ENCODE measurements at places on chromosomes 11 and 22. TPM values are rescaled to one million over a fixed set of nuclear protein-coding genes. Genes with fewer than 3 reads are reported as not detected.

- H3K4me3 ChIP-seq: no peak overlapping the region
- no peaks in the 10 kb centered on the region for H3K4me1 ChIP-seq
- no peak overlapping the region for H3K27ac ChIP-seq
- H3K36me3 ChIP-seq: no peaks in the 10 kb centered on the region
- H3K27me3 ChIP-seq: no peaks in the 10 kb centered on the region
- DNase-seq: no peak
These were observed 80.7 kb downstream of the JRKL start for GRCh38 chr11:96470521-96470920.

- DNase-seq: no peak
- H3K27ac ChIP-seq: no peak overlapping the region
- peaks cover 83% of the 10 kb centered on the region for H3K36me3 ChIP-seq
- H3K4me3 ChIP-seq: no peak overlapping the region
These were observed 38.6 kb downstream of the ARHGAP1 start for GRCh38 chr11:46661836-46662235.

DNA sequence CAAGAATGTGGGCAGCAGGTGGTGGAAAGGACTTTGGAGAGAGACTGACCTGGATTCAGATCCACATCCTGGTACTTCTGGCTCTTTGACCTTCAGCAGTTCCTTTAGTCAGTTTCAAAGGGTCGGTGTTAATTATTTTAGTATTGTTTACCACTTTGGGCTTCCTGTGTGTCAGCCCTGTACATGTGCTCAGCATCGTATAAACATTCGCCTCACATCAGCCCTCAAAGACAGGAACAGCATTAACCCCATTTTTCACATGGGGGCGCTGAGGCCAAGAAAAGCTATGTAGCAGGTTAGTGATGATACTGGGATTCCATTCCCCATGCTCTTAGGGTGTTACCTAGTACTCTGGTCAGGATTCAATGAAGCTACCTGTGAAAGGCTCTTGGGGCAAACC lies 72.1 kb upstream of the YWHAH start:
- no peak overlapping the region for H3K4me3 ChIP-seq
- H3K4me1 ChIP-seq: no peaks in the 10 kb centered on the region
- DNase-seq: no peak

- H3K36me3 ChIP-seq: no peaks in the 10 kb centered on the region
- no peaks in the 10 kb centered on the region for H3K4me1 ChIP-seq
- no peak for DNase-seq
- no peak overlapping the region for H3K27ac ChIP-seq
- H3K27me3 ChIP-seq: no peaks in the 10 kb centered on the region
These were observed 1516.9 kb downstream of the BRD1 start for GRCh38 chr22:48310740-48311139.

- H3K27me3 ChIP-seq: no peaks in the 10 kb centered on the region
- no peaks in the 10 kb centered on the region for H3K36me3 ChIP-seq
- H3K27ac ChIP-seq: peak within 1 kb of the TSS; percentile 79
These were observed at the start of gene LRRC32 for GRCh38 chr11:76670485-76671236. TSS of gene LRRC32 (minus strand) at chr11:76670747. CDS start at chr11:76665954, 4,793 bp downstream.

DNA sequence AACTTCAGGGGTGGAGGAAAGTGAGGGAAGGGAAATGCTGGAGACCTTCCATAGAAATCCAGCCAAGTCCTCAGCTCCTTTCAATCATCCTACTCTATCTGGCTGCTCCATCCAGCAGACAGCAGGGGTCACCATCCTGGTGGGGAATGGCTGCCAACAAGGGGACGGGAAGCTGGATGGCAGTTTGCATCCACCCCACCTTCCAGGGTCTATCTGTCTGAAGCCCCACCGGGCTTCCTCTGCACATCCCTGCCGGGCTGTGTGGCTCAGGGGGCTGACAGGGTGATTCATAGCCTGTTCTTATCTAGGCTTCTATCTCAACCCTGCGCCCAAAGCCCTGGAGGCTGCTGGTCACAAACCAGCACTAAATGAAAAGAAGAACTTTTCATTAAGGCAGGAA lies 1.1 kb downstream of the SYTL2 start:
- H3K4me3 ChIP-seq: peak overlapping the region; percentile 73
- no peak overlapping the region for H3K27ac ChIP-seq
- H3K4me1 ChIP-seq: peaks cover 21% of the 10 kb centered on the region
- H3K36me3 ChIP-seq: no peaks in the 10 kb centered on the region

DNA sequence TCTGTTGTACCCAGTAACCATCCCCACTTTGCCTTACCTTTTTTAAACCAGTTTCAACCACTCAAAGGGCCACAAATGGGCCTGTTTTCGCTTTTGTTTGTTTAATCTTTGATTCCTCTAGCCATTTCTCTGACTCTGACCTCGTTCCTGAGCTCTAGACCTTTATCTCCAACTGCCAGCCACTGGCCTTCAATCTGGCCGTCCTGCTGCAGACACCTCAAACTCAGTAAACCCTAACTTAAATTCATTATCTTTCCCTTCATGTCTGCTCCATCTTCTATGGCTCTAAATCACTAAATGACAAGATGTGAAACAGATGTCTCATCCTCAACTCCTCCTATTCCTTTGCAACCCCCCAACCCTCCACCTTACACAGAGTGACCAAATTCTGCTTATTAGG lies 1.3 kb upstream of the GDPD4 start:
- peaks cover 2% of the 10 kb centered on the region for H3K27me3 ChIP-seq
- no peak overlapping the region for H3K27ac ChIP-seq
- no peak overlapping the region for H3K4me3 ChIP-seq
- DNase-seq: no peak
- no peaks in the 10 kb centered on the region for H3K36me3 ChIP-seq

DNA sequence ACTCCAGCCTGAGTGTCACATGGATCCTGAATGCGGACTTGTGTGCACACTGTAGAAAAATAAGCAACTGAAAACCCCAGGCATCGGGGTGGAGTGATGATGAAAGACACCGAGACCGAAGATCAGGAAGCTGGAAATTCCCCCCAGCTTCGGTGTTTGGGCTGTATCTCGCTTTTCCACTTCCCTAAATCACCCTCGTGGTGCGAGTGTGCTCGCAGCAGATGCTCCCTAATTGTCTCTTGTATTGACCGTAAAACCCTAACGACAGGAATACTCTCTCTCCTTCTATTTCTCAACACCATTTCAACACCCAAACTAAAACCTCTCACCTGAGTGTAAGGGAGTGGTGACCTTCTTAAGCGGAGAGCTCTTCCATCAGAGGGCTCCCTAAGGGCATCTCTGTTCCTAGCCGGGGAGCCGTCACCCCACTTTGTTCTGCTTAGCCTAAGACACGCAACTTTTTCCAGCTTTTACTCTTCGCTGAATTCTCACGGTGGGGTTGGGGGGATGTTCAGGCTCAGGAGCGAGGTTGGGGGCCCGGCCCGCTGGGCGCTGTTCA lies 635 bp upstream of the GRK3 start:
- peak overlapping the region; percentile 75 for H3K4me3 ChIP-seq
- peak overlapping the region; percentile 50 for H3K27ac ChIP-seq
- no peaks in the 10 kb centered on the region for H3K27me3 ChIP-seq
- DNase-seq: peak; percentile 50
- no peaks in the 10 kb centered on the region for H3K36me3 ChIP-seq

GRCh38 chr11:8732748-8733241 lies 50.2 kb downstream of the RPL27A start:
- H3K4me3 ChIP-seq: no peak overlapping the region
- DNase-seq: no peak
- H3K4me1 ChIP-seq: no peaks in the 10 kb centered on the region

GRCh38 chr22:37254867-37255233 lies 10.8 kb upstream of the RAC2 start:
- no peak overlapping the region for H3K27ac ChIP-seq
- no peaks in the 10 kb centered on the region for H3K27me3 ChIP-seq
- H3K36me3 ChIP-seq: no peaks in the 10 kb centered on the region
- DNase-seq: peak; percentile 56

- H3K4me3 ChIP-seq: no peak overlapping the region
- no peaks in the 10 kb centered on the region for H3K27me3 ChIP-seq
- no peak for DNase-seq
- no peak overlapping the region for H3K27ac ChIP-seq
These were observed 189.2 kb downstream of the EFCAB6 start for GRCh38 chr22:43622886-43623285.

DNA sequence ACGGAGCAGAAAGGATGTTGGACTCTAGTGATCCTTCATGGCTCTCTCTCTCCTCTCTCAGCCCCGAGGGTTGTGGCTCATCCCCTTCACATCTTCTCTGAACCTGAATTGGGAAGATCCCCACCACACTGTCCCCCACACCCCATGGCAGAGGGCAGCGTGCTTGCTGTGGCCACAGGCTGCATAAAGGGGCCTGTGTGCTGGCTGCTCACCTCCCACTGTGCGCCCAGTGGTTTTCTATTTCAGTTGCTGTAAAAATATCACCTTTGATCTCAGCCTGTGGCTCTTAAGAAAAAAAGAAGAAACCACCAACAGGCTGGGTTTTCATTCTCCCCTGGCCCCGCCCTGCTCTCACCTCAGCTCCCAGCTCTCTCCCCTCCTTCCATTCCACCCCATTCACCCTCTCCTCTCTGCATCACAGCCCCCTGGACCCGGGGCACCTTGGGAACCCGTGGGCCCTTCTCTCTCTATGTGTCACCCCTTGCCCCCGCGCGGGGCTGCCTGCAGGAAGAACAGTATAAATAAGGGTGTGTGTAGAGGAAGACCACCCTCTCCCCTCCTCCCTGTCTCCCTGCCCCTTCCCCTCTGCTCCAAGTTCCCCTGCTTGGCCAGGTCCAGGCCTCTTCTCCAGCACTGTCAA lies 25.8 kb upstream of the WNT11 start:
- peak overlapping the region; percentile 32 for H3K4me3 ChIP-seq
- H3K36me3 ChIP-seq: no peaks in the 10 kb centered on the region
- peak; percentile 66 for DNase-seq
- H3K4me1 ChIP-seq: peaks cover 43% of the 10 kb centered on the region
- H3K27ac ChIP-seq: no peak overlapping the region

DNA sequence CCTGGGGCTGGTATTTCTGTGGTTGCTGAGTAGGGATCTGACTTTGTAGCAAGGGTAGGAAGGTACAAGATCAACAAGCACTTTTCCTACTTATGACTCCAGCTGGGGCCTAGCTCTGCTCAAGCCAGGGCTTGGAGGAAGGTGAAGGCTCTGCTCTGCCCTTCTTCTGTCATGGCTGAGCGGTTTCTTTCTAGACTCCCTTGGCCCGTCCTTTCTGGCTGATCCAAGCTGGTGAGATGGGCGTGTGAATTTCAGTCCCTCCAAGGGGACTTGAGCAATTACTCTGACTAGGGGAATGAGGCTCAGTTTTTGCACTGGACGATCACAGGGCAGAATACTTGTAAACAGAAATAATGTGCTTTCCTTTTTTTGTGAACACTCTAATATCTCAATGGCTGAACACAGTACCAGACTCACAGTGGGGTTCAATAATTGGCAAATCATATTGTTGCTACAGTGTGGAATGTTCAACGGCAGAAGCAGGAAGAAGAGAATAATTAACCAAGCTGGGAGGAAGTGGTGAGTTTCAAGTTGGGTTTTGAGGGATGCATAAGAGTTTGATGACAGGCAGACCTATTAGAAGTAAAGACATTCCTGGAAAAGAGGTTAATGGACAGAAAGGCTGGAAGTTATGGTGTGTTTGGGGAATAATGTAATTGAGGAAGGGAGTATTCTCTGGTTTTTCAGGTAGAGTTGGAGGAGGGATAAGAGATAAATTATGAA lies 507.6 kb downstream of the MIAT start:
- no peak for DNase-seq
- no peaks in the 10 kb centered on the region for H3K4me1 ChIP-seq
- H3K36me3 ChIP-seq: no peaks in the 10 kb centered on the region
- no peak overlapping the region for H3K27ac ChIP-seq
- no peak overlapping the region for H3K4me3 ChIP-seq
- no peaks in the 10 kb centered on the region for H3K27me3 ChIP-seq

GRCh38 chr11:60265373-60266214 lies 14.9 kb upstream of the MS4A4A start:
- no peaks in the 10 kb centered on the region for H3K4me1 ChIP-seq
- H3K36me3 ChIP-seq: no peaks in the 10 kb centered on the region
- no peak overlapping the region for H3K4me3 ChIP-seq
- peak; percentile 20 for DNase-seq
- H3K27me3 ChIP-seq: no peaks in the 10 kb centered on the region
- H3K27ac ChIP-seq: no peak overlapping the region

DNA sequence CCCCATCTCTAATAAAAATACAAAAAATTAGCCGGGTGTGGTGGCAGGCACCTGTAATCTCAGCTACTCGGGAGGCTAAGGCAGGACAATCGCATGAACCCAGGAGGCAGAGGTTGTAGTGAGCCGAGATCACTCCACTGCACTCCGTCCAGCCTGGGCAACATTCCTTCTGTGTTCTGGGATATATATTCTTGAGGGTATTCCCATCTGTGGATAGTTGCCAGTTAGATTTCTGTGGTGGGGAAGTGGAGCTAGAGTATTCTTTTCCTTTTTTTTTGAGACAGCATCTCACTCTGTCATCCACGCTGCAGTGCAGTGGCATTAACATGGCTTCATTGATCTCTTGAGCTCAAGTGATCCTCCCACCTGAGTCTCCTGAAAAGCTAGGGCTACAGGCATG lies 9.1 kb upstream of the ZNF74 start:
- no peak overlapping the region for H3K27ac ChIP-seq
- peaks cover 11% of the 10 kb centered on the region for H3K27me3 ChIP-seq
- no peaks in the 10 kb centered on the region for H3K36me3 ChIP-seq
- DNase-seq: no peak

GRCh38 chr11:101775033-101775432 lies 139.8 kb upstream of the CEP126 start:
- H3K36me3 ChIP-seq: no peaks in the 10 kb centered on the region
- no peaks in the 10 kb centered on the region for H3K27me3 ChIP-seq
- no peaks in the 10 kb centered on the region for H3K4me1 ChIP-seq
- no peak overlapping the region for H3K4me3 ChIP-seq
- H3K27ac ChIP-seq: no peak overlapping the region

DNA sequence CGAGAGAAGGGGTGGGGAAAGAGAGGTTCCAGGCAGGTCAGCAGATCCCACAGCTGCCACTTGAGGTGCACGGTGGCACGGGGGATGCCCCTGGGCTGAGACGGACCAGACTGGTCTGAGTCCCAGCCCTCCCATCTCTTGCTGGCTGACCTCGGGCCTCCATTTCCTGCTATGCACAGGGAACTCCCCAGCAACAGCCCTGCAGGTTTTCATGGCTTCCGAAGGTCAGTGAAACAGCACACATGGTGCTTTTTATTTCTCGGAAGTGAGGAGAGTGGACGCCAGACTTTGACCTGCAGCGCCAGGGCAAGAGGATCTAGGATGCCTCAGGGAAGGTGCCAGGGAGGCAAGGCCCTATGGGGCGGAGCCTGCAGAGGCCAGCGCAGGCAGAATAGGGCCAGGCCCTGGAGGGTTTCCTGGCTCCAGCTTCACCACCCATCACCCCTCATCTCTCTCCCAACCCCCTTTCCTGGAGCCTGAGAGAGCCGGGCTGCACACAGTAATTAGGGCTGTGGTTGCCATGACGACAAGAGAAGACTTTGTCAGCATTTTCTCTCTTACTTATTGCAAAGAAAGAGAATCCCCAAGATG lies 29.5 kb downstream of the SLC22A12 start:
- no peaks in the 10 kb centered on the region for H3K27me3 ChIP-seq
- no peak overlapping the region for H3K4me3 ChIP-seq
- H3K4me1 ChIP-seq: no peaks in the 10 kb centered on the region
- H3K27ac ChIP-seq: no peak overlapping the region
- no peaks in the 10 kb centered on the region for H3K36me3 ChIP-seq
- no peak for DNase-seq

TMEM109 gene
- 49.9 TPM for total RNA-seq

CRYBB2 gene
- total RNA-seq: not detected

PRODH gene
- not detected for total RNA-seq

DDI1 gene
- total RNA-seq: not detected
